ENCODE measurements at places on chromosomes 2 and 18.

DNA sequence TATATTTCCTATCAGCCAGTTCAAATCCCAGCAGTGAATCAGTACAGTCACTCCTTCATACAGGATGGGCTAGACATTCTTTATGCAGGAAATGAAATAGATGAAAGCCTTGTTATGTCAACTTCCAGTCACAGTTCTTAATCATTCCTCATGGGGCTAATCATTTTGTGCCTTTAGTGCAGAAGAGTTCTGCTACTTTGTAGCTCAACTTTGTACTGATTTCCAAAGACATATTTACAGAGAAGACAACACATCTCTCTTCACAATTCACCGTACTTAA lies 593.9 kb upstream of the NETO1 start:
- no peak for DNase-seq

GRCh38 chr2:46333912-46334311 lies 36.7 kb downstream of the EPAS1 start:
- no peak for DNase-seq

GRCh38 chr2:167924556-167924955 lies 322.8 kb downstream of the STK39 start:
- no peak for DNase-seq

DNA sequence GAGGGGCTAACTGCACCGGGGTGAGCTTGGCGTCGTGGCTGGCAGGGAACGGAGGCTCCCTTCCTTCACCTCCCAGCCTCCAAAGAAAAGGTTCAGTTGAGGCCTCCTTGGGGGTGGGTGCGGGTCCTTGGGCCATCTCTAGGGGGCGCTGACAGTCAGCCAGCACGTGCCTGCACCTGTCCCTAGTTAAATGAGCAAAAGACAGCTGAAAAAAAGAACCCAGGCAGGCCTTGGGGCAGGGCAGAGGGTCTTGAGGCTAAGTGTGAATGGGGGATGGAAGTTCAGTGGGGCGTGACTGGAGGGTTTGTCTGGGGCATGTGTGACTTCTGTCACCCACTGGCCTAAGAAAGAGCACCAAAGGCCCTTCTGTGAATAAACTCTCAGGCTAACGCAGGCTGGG lies 56.4 kb downstream of the ZFP36L2 start:
- DNase-seq, result no peak

GRCh38 chr18:40877096-40877495 lies 1077.9 kb upstream of the PIK3C3 start:
- no peak for DNase-seq

- DNase-seq, result no peak
These were observed 1355.5 kb downstream of the SUCLG1 start for GRCh38 chr2:83103613-83104012.

GRCh38 chr2:99472600-99472960 lies 17.2 kb downstream of the REV1 start:
- DNase-seq, result no peak

- no peak for DNase-seq
These were observed 718.7 kb upstream of the FAM98A start for GRCh38 chr2:34317797-34318196.

- DNase-seq, result peak; percentile 55
These were observed 12.4 kb upstream of the ST3GAL5 start for GRCh38 chr2:85901155-85901554.

DNA sequence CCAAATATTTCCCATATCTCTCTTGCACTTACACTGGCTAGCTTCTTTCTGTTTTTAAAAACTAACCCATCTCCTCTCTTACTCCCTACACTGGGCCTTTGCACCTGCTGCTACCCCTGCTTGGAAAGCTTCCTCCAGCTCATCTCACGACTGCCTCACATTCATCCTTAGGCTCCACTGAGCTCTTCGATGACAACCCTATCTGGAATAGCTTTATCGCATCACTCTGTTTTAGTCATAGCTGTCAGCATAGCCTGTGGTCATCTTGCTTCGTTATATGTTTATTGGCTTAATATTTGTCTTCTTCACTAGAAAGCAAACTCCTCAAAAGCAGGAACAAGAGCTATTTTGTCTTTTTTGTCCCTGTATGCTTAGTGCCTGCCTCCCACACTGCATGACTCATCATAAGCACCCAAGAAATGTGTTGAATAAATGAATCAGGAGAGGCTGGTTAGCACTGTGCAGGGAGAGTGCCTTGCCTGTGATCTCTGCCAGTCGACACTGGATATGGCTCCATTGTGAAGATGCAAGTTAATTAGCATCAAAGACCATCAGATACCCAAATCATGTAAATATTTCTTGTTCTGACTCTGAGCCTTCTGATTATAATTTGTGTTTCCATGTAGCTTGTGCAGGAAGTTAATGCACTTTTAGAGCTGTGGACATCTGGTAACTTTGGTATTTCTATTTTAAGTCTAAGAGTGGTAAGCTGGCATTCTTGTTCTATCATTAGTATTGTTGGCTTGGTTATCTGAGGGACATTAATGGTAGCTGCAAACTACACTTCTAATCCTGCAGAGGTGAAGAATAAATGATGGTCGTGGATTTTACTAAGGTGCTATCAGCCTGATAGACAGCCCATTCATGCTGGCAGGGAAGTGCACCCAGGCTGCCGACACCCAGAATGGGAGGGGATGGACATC lies 10.3 kb upstream of the DYTN start:
- DNase-seq, result peak; percentile 67

GRCh38 chr2:67204349-67204748 lies 192.8 kb upstream of the ETAA1 start:
- DNase-seq, result no peak

DNA sequence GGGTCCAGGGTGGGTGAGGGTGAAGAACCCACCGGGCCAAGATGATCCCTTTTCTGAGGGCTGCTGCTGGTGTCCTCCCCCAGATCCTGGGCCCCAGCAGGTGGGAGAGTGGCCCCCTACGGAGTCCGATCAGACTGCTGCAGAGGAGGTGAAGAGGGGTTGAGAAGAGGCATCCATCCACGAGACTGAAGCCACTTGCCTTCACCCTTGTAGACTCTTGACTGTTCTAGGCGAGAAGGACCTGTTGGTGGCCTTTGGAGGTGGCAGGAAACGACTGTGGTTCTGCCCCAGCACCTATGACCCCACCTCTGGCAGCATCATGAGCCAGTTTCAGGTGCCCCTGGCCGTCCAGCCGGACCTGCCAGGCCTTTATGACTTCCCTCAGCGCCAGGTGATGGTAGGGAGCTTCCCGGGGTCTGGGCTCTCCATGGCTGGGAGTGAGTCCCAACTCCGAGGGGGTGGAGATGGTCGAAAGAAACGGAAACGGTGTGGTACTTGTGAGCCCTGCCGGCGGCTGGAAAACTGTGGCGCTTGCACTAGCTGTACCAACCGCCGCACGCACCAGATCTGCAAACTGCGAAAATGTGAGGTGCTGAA lies 1.5 kb downstream of the TET3 start:
- DNase-seq, result no peak

- peak; percentile 93 for DNase-seq
These were observed 42.2 kb upstream of the SMAD7 start for GRCh38 chr18:48992791-48993555.

DNA sequence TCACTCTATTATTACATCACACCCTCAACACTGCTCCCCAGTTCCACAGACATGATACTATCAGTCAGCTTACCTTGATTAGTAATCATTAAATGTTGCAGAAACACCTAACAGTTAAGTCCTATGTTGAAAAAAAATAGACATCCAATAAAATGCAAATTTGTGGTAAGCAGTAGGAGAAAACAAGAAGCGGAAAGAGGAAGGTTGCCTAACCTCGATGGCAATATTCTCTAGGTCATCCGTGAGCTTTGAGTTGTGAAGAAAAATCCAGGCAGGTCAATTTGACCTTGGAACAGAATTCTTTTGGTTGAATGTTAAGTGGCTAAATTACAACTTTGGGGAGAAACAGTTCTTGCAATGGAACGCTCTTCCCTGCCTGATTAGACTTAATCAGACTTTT lies 264.4 kb downstream of the AFF3 start:
- peak; percentile 75 for DNase-seq

DNA sequence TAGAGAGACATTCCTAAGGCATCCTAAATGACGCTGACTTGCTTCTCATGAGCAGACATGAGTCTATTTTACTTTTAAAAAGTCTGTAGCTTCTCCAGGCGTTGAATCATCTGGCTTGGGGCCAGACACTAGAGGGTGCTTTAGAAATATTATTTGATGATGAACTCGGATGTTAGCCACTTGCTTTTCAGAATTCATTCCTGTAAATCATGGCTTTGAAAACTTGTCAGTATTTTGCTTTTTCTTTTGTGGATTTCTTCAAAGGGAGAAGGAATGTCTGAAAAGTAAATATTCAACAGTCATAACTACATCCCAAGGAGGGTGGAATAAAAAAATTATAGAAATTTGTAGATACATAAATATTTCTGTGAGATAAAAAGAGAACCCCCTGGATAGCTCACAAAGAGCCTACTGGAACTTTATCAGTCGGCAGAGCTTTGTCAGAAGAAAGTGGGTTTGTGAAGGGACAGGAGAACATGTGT lies 370.8 kb downstream of the OSR1 start:
- no peak for DNase-seq

DNA sequence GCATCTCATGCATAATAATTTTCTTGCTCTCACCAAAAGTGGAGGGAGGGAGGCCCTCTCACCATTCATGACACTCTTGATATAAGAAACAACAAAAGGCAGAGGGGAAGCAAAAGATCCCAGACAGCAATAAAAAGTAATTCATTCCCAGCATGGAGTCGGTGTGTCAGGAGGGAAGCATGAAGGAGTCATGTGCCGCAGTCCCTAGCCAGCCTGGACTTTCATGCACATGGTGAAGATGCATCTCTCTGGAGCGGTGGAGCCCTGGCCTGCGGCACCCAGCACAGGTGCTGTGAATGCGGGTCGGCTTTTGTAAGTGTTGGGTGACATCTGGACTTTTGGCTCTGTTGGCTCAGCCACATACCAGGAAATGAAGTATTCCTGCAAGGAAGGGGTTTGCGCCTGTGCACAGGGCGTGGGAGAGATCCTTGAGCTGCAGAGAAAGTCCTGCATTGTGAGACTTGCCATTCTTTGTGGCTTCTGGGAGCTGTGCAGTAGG lies 119.4 kb downstream of the COPS8 start:
- DNase-seq, result no peak

- DNase-seq, result no peak
These were observed 65.3 kb downstream of the CXCR4 start for GRCh38 chr2:136052369-136053362.

GRCh38 chr18:13232086-13232917 lies 13.7 kb downstream of the LDLRAD4 start:
- no peak for DNase-seq

GRCh38 chr2:236366397-236366796 lies 102.2 kb upstream of the ASB18 start:
- DNase-seq, result no peak

GRCh38 chr2:98515250-98515991 lies 70.8 kb downstream of the INPP4A start:
- peak; percentile 43 for DNase-seq

DNA sequence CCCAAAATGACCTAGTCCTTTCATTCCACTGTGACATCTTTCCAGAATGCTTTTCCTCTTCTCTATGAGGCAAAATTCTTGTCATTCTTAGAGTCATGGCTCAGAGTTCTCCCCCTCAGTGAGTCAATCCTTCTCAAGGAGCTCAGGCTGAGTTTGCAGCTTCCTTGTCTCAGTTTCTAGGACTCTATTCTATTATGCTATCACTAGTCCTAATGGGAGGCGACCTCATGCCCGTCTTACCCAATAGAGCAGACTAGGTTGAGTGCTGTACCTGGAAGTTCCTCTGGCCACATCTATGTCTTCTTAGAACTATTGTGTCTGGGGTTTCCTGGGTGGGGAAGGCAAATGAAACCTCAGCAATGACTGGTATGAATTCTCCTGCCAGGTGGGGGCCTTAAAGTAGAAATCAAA lies 51.5 kb downstream of the HAUS1 start:
- DNase-seq, result no peak

DNA sequence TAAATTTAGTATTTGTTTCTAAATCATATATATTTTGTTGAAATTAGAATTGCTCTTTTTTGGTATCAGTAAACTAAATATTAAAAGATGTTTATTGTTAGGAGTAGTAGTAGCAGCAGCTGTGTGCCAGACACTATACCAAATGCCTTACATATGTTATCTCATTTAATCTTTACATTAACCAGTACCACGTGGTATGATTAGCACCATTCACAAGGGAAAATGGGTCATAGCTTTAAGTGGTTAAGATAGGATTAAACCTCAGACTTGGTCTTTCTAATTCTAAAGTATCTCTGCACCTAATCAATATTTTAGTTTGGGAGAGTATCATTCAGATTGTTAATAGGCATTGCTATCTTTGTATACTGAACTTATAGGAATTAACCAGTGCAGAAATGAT lies 29.0 kb downstream of the PSMD14 start:
- DNase-seq, result no peak

DNA sequence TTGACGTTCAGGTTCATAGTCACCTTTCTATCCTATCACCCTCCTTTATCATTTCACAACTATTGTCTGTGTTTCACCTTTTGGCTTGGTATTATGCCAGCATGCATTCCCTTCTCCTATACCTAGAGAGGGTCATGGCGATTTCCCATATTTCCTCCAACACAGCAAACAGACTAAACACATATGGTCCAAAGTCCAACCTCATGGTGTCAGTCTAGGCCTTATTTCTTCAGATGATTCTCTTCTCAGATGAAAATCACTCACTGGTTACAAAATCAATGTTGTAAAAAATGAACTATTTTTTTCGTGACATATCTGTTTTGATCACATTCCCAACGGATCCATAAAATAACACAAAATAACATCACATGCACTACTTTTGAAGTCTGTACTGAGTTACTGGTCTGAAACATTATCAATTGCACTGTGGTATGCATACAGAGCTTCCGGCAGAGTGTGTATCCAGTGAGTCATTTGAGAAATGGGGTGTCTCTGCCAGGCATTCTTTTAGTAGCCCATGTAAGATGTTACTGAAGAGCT lies 204.8 kb upstream of the GALNT5 start:
- DNase-seq, result no peak

DNA sequence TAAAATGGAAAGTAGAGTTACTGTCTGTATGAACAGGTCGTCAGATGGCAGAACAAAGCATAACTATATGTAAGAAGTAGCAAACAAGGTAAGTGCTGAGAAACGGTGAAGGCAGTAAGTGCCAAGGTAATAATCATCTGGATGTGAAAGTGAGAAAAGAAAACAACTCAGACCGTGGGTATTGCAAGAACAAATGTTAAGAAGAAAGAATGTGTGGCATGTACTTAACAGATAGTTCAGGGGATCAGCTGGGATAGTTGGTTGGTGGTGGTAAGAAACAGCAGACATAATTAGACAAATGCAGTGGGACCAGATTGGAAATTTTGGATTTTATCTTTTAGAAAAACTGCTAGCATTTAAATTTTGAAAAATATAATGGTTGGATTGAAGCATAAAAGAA lies 375.8 kb upstream of the NXPH2 start:
- DNase-seq, result no peak

- DNase-seq, result no peak
These were observed 211.4 kb downstream of the PRKCE start for GRCh38 chr2:45862843-45863242.

DNA sequence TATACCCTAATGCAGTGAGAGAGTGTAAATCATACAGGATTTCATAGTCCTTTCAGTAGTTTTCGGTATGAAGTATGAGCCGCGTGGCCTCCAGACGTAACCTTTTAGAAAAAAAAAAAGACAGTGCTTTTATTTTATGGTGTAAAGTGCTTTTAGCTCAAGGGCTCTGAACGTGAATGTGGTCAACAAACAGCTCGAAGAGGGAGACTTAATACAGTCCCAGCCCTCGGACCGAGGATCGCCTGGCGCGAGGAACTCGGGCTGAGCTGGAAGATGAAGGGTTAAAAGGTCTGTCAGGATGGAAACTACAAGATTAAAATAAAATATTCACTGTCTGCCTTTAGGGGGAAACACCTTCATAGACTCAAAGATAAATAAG lies 4.0 kb upstream of the BCL11A start:
- no peak for DNase-seq
